ENCODE measurements at places on chromosomes 13 and 19. TPM values are rescaled to one million over a fixed set of nuclear protein-coding genes. Genes with fewer than 3 reads are reported as not detected.

SIRT2 gene
- 75.0 TPM for total RNA-seq

CEACAM19 gene
- total RNA-seq = 1.7 TPM

GFY gene
- 0.25 TPM for total RNA-seq

MED16 gene
- total RNA-seq = 24.8 TPM

CEACAM7 gene
- total RNA-seq = not detected
